ENCODE measurements at places on chromosomes 7 and 10.

DNA sequence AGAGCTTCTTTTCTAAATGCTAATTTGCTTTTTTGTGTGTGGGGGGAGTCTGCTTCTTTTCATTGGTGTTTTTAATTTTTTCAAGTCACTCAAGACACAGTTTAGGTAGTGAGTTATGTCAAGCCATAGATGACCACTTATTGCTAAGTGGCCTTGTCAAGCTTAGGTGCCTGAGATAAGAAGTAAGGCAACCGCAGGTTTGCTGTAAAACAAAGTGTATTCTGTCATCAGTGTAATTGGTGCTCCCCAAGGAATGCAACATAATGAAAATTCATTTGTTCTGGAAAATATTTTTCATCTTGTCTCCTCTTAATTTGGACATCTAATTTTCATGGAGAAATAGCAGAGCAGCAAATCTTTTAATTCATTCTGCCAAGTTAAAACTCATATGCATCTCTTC is 249.6 kb downstream of the EXOC4 start:
- no peak for DNase-seq

GRCh38 chr7:130430841-130431666 is 9.8 kb downstream of the CEP41 start:
- DNase-seq, result no peak

DNA sequence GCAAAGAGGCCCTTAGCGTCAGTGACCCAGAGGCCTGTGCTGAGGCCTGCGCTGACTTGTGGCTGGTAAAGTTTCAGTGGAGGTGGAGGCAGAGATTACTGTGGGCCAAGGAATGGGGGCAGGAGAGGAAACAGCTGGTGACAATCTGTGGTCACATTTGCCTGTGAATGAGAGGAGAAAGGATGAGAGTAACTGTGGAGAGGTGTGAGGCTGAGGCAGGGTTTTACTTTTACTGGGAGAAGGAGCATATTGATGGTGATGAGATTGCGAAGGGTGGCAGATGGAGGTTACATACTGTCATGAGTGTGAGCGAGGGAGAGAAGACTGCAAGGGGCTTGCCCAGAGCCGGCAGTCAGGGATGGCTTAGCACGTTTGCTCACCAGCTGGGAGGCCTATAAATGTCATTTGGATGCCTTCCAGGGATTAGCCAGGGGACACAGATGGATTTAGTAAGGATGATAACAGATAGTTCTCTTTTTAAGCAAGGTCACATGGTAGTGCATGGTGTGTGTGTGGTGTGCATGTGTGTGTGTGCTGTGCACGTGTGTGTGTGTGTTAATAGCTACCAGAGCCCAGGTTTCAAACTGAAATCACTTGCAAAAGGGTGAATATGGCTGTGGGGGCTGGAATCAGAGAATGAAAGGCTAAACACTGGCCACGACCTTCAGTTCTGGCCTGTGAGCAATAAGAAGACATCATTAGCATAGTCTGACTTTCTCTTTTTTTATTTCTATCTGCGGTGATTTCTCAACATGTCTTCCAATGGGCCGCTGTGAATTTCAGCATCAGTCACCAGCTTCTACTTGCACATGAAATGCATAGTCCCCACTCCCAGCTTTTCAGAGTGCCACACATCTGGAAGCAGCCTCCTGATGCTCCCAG is 291.5 kb upstream of the ZNF32 start:
- no peak for DNase-seq

- DNase-seq, result no peak
These were observed 23.3 kb downstream of the AP5Z1 start for GRCh38 chr7:4798706-4799235.

DNA sequence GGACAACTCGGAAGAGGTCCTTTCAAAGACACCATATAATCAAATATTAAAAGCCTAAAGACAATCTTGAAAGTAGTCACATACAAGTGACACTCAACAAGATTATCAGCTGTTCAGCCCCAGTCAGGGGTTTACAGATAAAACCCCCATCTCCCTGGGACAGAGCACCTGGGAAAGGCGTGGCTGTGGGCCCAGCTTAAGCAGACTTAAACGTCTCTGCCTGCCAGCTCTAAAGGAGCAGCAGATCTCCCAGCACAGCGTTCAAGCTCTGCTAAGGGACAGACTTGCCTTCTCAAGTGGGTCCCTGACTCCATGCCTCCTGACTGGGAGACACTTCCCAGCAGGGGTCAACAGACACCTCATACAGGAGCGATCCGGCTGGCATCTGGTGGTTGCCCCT is 18.0 kb downstream of the CDCA7L start:
- DNase-seq, result no peak

GRCh38 chr10:63758080-63758479 is 236.9 kb downstream of the REEP3 start:
- no peak for DNase-seq

DNA sequence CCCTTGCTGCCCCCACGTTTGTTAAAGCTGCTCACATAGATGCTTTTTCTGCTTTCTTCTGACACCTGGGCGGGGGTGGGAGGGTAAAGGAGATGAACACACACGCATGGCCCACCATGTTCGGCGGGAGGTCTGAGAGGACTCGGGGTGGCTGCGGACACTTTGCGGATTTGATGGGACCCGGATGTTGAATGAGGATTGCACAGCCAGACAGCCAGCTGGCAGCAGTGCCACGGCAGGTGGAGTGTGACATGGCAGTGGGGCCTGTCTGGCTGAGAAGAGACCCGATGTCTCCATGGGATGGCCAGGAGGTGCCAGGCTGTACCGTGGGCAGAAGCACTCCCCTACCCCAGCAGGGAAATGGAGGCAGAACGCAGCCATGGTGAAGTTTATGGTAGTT is 31.2 kb downstream of the PPP2R2D start:
- no peak for DNase-seq

DNA sequence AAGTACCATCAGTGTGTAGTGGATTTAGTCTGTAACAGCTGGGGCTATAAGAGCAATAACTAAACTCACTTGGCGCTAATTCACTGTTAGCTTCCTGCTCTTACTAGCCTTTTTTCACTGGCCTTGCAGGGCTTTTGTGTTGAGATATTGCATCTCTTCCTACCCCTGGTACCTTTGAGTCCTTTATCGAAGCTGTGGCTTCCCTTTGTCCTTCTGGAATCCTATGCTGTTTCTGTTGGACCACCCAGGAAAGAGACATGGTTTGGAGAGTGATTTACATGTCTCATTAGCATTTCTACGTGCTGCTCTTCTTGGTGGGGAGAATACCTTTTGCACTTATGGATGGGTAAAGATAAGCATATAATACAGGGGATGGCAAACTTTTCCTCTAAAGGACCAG is 103.8 kb downstream of the MLLT10 start:
- no peak for DNase-seq

DNA sequence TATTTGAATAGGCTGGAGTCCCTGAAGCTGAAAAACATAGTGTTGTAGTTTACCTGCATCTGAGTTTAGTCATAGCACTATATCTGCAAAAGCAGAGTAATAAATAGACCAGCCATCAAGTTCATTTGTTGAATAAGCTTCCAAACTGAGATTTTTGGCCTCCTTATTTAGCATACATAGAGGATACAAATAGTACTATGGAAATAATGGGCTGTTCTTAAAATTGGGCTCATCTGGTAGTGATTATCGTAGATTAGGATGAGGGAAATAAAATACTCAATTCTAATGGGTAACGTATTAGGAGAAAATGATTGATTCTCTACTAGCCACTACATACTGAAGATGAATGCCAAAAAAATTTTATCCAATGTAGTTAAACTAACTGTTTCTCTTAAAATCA is 41.4 kb upstream of the TMEM196 start:
- no peak for DNase-seq

GRCh38 chr10:17084258-17084657 is 45.4 kb downstream of the CUBN start:
- DNase-seq, result no peak

DNA sequence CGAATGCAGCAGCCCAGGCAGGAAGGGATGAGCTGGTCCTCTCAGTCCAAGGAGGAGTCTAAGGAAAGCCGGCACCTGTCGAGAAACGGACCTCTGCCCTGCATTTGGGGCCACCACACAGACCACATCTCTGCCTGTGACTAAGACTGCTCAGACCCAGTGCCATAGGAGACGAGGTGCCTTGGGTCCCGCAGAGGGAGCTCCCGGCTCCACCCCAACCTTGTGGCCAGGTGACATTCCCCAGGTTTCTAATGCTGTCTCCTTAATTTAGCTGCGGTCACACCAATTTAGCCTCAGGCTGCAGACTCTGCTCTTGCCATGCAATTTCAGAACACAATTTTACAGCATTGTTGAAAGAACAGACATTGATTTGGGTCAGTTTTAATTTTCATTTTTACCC is 22.8 kb upstream of the CRHR2 start:
- no peak for DNase-seq

DNA sequence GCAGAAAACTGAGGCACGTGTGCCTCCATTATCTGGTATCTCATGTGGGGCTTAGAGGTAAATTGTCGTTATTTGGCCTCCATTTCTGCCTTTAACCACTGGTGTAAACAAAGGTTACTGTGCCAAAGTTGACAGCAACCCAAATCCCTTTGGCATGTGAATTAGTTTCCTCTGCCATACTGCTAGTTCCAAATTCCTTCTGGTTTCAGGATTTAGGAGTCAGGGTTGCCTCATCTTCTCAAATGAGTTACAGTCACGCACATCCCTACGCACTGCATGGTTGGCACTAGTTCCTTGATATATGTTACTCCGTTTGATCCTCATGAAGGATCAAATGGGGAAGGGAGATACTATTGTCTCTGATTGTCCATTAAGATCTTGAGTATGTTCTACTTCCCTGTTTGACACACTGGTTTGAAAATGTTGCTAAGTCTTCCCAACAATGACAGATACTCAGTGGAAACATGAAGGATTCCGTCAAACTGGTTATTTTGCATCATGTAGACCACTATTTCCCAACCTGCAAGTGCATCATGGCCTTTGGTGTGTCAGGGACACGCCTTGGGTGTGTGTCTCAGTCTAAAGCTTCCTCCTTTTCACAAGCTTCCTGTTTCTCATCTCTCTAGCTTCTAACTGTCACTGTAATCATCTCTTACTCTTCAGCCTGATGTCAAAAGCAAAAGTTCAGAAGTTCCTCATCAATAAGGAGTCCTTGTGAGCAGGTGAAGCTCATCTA is at the start of gene LIPN:
Gene LIPN (plus strand): TSS at position 655 of the 736 bp plus-strand sequence. CDS start 1,386 bp downstream, outside the sequence.
- DNase-seq, result no peak

GRCh38 chr10:42975558-42976340 is 101.1 kb upstream of the RET start:
- no peak for DNase-seq

GRCh38 chr7:42091461-42092291 is 145.3 kb downstream of the GLI3 start:
- no peak for DNase-seq

GRCh38 chr7:155761162-155761561 is 51.1 kb downstream of the SHH start:
- DNase-seq, result no peak

- DNase-seq, result peak; percentile 20
These were observed 49.4 kb downstream of the BUB3 start for GRCh38 chr10:123203393-123204126.

DNA sequence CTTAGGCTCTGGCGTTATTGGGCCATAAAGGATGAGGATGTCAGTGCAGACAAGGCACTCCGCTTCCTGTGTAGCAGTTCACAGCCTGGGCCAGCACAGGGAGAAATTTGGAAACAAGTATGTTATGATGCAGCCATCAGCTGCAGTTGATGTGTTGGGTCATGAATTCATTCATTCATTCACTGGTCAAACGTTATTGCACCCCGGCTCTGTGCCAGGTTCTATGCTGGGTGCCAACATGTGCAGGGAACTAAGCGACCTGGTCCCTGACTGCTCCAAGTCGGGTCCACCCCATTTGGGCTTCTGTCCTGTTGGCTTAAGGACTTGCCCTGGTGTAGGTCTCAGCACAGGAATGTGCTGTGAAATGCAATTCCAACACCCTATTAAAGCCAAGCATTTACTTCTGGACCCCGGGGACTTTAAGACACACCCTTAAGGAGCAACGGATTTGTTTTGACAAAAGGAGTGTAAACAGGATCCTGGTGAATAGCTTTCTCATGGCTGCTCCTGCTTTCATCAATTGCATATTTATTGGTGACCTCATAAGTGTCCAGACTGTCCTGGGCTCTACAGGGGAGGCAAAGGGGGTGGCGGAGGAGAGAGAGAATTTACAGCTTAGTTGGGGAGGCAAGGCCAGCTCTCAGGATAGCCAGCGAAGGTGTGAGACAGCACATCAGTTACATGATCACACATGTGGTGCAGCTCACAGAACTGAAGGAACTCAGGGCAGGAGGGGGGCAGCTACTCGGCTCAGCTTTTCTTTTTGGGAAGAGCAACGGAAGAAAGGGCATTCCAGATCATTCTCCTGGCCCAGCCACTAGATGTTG is 158.6 kb downstream of the GRK5 start:
- no peak for DNase-seq

DNA sequence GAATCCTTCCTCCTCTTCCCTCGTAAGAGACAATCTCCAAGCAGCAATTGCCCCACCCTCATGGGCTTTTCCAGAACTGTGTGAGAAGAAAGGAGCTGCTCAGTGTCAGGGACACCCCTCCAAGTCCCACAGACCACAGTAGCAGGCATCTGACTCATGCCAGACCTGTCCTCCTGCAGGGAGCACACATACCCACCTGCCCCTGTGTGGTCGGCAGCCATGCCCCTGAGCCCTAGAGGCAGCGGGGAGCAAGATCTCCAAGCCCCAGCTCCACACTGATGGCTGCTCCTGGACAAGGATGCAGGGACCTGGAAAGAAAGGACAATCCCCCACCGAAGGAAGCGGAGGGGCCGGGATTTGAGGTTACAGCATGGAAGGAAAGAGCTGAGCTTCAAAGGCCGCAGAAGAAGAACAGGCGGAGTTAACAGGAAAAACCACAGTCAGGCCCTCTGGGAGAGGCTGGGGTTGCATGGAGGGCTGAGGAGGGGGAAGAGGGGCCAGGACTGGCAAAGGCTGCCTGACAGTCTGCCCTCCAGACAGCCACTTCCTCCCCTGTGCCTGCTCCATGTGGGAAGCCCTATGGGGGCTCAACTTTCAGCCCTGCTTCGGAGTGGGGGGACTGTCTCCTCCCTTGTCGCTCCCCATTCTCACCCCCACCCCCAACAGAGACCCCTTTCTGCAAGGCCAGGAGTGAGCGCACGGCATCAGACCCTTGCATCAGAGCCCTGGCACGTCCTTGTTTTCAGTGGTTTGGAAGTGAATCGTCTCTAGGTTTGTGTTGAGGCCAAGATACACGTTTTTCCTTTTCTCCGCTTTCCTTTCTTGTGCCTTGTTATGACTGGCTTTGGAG is 46.8 kb downstream of the ASB13 start:
- DNase-seq, result no peak

GRCh38 chr7:151056666-151057505 is 811 bp downstream of the CDK5 start:
- no peak for DNase-seq

DNA sequence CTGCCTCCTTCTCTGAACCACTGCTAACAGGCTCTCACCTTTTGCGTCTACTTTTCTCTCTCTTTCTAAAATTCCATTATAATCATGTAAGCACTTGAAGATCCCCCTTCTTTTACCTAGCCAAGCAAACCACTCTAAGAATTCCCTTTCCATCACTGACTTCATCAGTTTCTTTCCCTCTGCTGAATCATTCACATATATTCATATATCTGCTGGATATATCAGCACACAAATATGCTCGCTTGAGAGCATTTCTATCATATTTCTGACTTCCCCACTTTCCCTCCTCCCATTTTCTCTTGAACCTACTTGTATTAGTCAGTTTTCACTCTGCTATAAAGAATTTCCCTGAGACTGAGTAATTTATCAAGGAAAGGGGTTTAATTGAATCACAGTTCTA is 84.2 kb upstream of the LRRN3 start:
- DNase-seq, result no peak
